ENCODE measurements at places on chromosomes 2 and 18.
A peak's percentile ranks its signal among the peaks of the same experiment; 100 is the strongest.

GRCh38 chr2:159904959-159905305 lies 106.9 kb upstream of the CD302 start:
- peak; percentile 78 for DNase-seq

GRCh38 chr18:24560511-24560981 lies 100.1 kb downstream of the HRH4 start:
- DNase-seq: no peak

DNA sequence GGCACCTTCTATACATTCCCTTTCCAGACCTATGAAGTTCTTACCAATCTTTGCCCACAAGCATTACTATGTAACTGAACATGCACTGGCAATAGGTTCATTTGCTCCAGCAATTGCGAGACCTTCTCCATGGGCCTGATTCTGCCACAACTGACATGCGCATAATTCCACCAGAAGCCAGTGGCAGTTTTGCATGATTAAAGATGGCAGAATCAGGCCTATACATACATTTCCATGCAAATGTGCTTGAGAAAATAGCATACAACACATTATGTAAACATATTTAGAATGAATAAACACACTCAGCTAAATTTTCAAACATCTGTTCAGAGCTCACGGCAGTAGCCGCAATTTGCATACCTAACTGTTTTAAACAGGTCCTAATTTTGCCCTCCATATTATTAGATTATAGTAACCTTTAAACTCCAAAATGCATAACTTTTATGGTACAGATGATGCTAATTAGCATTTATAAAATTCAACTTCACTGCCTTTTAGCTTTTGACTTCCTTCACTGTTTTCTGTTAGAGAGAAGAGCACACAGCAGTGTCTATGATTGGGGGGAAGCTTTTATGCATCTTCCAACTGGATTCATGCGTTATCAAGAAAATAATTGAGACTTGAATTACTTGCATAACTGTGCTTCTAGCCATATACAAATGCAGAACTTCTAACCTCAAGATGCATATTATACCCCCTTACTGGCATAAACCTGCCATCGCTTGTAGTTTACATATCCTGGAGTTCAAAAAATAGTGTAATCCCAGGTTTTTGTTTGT lies 155.3 kb upstream of the CDH19 start:
- no peak for DNase-seq

DNA sequence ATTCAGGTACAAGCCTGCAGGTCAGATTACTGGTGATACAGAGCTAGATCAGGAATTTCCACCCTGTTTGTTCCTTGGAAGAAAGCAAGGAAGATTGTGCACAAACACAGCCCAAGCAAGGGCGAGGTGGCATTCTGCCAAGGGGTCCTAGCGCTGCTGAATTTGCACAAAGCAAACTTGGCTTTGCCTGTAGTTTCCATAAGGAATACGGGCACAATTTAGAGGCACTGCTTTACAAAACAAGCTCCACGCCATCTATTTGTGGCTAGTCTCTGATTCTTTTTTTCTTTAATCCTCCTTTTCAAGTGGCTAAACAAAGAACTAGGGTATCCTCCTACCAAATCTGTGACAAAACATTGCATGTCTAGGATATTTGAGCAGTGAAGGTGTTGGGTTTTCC lies 195.5 kb upstream of the ACVR2A start:
- DNase-seq: no peak

- no peak for DNase-seq
These were observed 150.7 kb downstream of the COL4A4 start for GRCh38 chr2:227013330-227013729.

DNA sequence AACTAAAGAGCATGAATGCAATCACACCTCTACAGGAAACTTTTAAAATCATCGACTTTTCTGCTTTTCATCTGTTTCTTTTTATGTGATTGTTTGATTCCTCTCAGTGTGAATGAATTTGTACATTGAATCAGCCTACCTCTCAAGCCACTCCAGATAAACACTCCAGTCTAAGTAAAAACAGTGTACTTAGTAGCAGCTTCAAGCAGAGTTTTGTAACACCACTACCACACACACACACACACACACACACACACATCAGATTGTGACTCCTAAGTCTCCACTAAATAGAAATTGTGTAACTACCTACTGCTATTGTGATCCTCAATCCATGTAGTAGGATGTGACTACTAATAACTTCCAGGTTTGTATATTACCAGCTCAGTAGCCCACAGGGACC lies 65.3 kb upstream of the EPB41L5 start:
- DNase-seq: no peak

- no peak for DNase-seq
These were observed 36.5 kb downstream of the POLR1A start for GRCh38 chr2:86069091-86069685.

DNA sequence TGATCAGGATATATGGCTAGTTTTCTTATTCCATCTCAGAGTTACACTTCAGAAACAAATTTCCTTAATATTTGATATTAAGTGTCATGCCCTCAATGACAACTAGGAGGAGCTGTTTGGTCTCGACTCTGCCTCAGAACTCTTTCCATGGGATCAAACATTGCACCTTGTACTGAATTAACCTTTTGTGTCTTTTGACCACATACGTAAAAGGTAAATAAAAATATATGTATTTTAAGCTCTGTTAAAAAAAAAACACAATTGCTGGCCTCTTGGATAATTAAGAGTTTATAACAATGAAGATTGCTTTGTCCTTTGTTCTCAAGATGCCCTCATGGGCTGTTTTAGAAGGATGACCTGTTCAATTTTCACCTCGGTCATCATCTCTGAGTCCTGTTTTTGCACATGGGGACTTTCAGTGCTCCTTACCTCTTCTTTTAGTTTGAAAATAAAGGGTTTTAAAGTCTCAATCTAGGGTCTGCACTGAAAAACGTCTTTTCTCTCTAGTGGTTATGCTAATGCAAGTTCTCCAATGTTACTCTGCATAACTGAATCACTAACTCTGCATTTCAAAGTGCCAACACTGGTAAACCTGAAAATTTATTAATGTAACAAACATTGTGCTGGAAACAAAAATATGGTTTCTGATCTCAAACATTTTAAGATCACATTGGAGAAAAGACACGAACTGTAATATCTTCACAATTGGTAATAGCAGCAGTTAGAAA lies 18.8 kb upstream of the FN1 start:
- DNase-seq: no peak

- DNase-seq: no peak
These were observed 132.6 kb downstream of the ACTR3 start for GRCh38 chr2:114022360-114023085.

GRCh38 chr2:123720760-123721159 lies 304.3 kb upstream of the CNTNAP5 start:
- DNase-seq: no peak

Measured in naive B cell (primary cell).